GM23338 (cell line): ENCODE measurements at places on chromosomes 13 and 19. TPM values are rescaled to one million over a fixed set of nuclear protein-coding genes. Genes with fewer than 3 reads are reported as not detected.
A peak's percentile ranks its signal among the peaks of the same experiment; 100 is the strongest.

DNA sequence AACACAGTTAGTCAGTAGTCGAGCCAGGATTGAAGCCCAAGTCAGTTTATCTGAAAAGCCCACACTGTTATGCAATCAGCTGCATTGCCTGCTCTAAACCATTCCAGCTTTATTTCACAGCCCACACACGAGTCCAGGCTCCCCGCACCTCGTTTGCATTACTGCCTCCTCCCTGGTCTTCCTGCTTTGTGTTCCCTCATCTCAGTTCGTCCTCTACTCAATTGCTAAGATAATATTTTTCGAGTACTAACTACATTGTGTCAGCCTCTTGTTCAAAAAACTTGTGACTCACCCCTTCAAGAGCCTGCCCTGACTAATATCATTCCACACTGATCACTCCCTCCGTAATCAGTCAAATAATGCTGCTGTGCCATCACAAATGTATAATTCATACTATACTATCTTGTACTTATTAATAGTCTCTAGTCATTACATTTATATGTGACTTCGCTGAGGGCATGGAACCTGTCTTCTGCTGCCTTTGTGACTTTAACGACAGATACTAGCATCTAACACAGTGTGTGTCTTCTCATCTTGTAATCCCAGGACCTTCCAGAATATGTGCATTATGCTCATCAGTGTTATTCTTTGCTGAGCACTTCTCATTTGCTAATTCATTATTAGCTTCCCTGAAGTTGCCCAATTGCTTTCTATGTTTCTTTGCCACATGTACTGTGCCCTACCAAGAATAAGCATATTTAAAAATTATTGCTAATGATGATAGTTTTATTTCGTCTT lies 26.2 kb upstream of the WDFY2 start:
- H3K36me3 ChIP-seq = no peaks in the 10 kb centered on the region
- DNase-seq = no peak
- H3K27me3 ChIP-seq = no peaks in the 10 kb centered on the region
- H3K4me3 ChIP-seq = no peak overlapping the region
- H3K27ac ChIP-seq = no peak overlapping the region

DNA sequence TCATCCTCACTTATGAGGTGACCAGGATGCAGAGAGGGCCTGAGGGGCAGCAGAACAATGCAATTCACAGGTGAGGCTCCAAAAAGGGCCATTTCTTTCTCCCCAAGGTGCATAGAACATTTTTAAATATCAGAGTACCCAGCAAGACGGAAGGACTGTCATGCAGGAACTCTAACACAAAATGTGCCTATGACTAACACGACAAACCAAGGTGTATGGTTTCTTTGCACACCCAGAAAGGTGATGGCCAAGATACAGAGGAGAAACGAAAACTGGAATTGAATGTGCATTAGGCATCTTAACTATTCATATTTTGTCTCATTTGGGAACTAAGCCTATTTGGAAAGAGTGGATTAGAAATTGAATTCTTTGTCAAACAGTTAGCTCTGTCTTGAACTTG lies 29.9 kb downstream of the SHISA2 start:
- no peak overlapping the region for H3K4me3 ChIP-seq
- H3K27ac ChIP-seq = no peak overlapping the region; the same call in 1 of the 2 replicates
- no peaks in the 10 kb centered on the region for H3K27me3 ChIP-seq
- H3K4me1 ChIP-seq = peaks cover 22% of the 10 kb centered on the region

DNA sequence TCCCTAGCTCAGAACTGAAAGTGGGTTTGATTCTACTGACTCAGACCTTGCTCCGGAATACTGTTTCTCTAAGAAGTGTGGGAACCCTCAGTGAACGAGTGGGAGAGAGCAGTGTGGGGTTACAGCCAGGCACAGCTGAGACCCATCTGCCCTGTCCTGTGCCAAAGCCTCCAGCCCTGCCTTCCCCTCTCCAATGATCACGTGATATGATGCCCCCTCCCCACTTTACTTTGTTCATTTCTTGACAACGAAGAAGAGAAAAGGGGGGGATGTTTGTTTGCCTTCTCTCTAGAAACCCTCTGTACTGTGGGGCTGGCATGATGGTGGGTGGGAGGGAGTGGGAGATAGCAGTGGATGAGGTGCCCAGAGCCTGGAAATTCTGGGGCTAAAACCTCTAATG lies 96.0 kb downstream of the RNASEH2B start:
- DNase-seq = no peak
- no peak overlapping the region for H3K27ac ChIP-seq
- no peaks in the 10 kb centered on the region for H3K27me3 ChIP-seq
- H3K36me3 ChIP-seq = no peaks in the 10 kb centered on the region

DNA sequence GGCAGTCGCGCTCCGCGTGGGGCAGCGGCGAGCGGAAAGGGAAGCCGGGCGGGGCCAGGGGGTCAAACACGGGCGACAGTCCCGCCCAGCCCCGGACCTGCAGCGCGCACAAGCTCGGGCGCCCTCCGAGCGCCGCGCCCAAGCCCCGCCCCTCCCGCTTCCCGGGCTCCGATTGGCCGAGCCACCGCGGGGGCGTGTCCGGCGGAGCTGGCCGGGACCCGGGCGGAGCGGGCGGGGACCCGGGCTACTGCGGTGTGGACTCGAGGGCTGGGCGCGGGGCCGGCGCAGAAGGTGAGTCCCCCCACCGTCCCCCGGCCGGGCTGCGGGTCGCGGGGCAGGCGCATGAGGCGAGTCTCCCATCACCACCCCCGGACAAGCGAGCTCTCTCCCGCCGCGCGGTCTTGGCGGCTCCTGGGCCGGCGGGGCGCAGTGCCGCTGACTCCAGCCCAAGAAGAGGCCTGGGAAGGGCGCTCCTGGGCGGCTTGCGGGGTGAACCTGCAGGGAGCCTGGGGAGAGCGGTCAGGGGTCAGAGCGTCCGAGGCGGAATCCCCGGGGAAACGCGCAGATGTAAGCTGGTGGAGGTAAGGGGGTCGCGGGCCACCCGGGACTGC lies at the start of gene PLEKHF1:
Gene PLEKHF1 (plus strand): TSS at position 247 of the 611 bp plus-strand sequence. CDS start 8,379 bp downstream, outside the sequence.
- H3K27ac ChIP-seq = peak within 1 kb of the TSS; percentile 75
- DNase-seq = peak; percentile 89
- peaks cover 10% of the 10 kb centered on the region for H3K4me1 ChIP-seq
- H3K27me3 ChIP-seq = no peaks in the 10 kb centered on the region
- peak within 1 kb of the TSS; percentile 88 for H3K4me3 ChIP-seq

- no peaks in the 10 kb centered on the region for H3K36me3 ChIP-seq
- H3K27ac ChIP-seq = no peak overlapping the region
- DNase-seq = peak; percentile 40
Observed at GRCh38 chr19:52638601-52639000, 446 bp upstream of the ZNF83 start.

Gene NUDT15
- 56.7 and 59.3 TPM in 2 replicates for total RNA-seq

Gene ATP8A2
- 8.8 and 9.0 TPM in 2 replicates for total RNA-seq
